ENCODE measurements at places on chromosomes 16 and 17.

DNA sequence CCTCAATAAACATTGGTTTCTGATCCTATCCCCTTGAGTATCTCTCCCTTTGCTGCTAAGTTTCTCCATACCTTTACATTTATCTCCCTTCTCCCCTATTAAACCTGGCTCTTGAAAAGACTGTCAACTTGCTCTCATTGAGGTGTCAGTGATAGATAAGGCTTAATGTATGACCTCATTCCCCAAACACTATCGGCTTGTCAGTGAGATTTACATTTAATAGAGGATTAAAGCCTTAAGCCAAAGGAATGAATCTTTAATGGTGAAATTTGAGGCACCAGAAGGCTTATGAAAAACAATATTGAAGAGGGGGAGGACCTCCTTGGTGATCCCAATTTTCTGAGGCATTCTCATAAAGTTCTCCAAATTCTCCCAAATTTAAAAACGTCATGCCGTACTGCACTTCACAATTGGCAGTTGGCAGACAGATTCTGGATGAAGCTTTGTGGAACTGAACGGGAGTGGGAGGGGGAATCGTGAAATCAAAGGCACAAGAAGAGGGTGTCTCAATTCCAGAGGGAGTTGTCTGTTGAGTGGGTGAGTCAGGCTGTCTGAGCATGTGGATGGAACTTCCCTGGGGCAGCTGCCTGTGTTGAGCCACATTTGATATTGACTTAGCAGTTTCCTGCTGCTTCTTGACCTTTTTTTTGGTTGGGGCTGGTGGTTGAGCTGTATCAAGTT lies 478.8 kb downstream of the NPIPA7 start:
- no peak for DNase-seq

- DNase-seq: no peak
These were observed 434.1 kb downstream of the CDH11 start for GRCh38 chr16:64687786-64688185.

DNA sequence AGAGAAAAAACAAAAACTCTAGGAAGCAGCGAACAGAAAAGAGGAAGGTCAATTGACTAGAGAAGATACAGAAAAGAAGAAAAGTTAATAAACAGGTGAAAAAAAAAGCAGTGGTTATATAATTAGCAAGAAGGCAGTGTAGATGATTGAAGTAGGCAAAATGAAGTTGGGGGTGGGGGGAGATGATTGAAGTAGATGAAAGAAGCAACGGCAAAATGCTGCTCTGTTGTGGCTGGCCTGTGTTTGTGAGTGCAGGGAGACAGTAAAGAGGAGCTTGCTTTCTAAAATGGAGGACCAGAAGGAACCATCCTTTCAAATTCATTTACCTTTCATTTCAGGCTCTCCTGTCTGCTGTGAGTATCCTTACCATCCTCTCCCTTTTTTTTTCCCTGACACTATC lies 3.6 kb downstream of the EVI2B start:
- no peak for DNase-seq

- no peak for DNase-seq
These were observed 436.1 kb upstream of the GOT2 start for GRCh38 chr16:59170099-59170712.

DNA sequence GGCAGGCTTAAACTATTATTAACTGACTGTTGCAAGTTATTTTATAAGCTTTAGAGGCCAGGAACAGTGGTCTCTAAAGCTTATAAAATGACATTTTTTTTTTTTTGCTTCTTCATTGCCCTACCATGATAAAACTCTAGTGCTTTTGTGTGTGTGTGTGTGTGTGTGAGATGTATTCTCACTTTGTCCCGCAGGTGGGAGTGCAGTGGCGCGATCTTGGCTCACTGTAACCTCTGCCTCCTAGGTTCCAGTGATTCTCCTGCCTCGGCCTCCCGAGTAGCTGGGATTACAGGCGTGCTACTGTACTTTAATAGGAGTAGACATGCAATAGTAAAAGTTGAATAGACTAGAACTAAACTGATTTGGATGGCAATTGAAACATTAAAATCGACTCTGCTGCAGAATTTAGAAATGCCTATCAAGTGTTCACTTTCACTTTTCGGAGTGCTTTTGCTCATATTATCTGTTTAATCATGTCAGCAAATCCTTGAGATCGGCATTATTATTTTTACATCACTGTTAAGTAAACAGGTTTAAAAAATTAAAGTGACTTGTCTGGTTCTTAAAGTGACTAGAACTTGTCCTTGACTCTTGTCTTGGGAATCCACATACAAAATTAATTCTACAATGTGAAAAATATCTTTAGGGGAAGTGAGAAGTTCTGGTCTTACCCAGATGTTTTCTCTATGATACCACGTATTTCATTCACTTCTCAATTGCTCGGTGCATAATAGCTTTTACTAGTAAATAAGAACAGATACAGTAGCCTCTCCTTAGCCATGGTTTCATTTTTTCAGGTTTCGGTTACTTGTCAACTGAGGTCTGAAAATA lies 8.4 kb upstream of the PCTP start:
- no peak for DNase-seq

GRCh38 chr16:57764341-57765159 lies 29.0 kb downstream of the KATNB1 start:
- peak; percentile 93 for DNase-seq

DNA sequence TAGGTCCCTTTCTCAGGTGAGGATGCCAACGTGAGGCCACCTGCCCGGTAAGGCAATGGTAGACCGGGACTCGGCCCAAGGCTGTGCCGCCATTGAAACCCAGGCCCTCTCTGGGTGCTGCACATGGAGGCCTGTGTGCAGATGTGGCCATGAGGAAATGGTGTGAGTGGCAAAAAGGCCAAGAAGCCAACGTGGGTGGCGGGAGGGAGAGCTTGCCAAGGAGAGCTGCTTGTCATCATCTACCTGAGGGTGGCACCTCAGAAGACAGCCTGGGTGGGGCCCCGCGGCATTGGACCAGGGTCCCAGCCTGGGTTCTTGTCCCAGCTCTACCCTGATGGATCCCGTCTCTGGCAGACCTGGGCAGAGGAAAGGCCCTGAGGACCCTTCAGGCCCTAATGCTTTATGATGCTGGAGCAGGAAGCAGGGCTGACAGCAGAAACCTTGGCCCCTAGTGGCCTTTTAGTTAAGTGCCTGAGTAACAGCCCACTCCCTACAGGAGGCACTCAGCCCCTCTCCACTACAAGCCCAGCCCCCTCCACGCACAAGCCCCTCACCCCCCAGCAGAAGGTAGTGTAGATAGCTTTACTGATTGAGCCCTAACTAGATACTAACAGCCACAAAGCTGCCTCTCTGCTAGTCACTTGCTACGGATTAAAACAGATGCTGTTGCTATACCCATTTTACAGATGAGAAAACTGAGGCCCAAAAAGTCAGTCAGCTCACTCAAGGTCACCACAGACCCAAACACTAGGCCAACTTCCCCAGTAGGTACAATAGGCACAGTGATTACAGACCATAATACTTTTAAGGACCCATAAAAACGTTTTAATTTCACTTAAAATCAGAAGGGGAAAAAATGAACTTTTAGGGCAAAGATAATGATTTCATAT lies 26.2 kb upstream of the KIFC3 start:
- DNase-seq: no peak

DNA sequence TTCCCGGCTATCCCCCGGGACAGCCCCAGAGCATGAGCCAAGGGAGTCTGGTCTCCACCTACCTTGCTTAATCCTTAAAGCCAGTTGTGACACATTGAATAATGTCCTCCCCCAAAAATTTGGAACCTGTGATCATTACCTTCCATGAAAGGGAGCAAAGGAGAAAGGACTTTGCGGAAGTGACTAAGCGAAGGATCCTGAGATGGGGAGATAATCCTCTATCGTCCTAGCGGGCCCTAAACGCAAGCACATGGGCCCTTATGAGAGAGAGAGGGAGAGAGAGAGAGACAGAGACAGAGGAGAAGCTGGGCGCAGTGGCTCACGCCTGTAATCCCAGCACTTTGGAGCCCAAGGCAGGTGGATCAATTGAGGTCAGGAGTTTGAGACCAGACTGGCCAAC lies 9.5 kb downstream of the SPPL2C start:
- DNase-seq: no peak

GRCh38 chr17:4104506-4104905 lies 38.3 kb downstream of the ZZEF1 start:
- no peak for DNase-seq

DNA sequence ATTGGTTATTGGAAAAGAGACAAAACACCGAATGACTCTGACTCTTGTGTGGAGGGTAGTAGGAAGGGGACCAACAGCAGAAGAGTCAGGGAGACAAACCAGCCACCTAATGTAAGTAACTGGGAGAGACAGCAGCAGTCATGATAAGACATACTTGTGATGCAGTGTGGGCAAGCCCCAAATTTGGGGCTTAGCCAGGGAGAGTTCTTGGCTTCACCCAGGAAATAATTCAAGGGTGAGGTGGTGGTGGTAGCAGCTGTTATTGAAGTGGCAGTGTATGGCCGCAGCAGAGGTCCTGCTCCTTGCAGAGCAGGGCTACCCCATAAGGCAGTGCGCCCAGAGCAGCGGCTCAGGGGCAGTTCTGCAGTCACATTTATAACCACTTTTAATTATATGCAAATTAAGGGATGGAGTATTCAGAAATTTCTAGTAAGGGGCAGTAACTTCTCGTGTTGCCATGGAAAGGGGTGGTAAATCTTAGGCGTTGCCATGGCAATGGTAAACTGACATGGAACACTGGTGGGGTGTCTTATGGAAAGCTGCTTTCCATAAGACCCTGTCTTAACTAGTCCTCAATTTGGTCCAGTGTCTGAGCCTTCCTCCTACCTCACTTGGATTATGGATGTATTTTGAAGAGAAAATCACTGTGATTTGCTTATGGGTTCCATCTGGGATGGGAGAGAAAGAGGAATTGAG lies 317.1 kb downstream of the PHKB start:
- no peak for DNase-seq

DNA sequence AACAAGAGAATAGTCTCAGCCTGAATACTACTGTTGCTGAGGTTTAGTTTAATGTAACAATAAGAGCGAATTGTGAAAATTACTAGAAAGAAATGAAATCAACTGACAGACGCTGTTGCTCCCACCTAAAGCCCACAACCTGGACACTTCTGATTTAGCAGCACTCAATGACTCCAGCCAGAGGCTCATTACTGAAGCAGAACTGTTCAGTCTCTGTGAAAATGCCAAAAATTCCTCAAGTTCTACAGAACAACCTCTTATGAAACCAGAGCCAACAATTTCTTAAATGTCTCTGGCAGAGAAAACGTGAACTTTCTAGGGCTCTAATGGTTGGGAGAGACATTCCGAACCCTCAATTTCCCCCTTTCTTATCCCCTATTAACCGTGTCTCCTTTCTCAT lies 9.9 kb downstream of the PSME3IP1 start:
- no peak for DNase-seq

- DNase-seq: no peak
These were observed 323.0 kb downstream of the CBLN1 start for GRCh38 chr16:48958681-48959080.

DNA sequence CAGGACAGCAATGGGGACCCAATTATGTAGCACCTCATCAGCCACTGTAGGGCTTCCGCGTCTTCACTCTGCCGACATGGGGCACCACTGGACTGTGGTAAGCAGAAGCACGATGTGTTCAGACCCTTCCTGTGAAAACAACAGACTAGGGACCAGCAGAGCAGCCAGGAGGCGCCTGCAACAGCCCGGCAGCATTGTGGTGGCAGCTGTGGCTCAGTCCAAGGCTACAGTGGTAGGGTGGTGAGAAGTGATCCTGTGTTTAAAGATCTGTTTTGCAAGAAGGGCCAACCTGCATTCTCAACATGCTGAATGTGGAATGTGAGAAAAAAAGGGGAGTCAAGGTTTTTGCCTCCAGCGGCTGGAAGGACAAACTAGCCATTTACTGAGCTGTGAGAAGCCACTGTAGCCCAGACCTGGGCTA lies 80.8 kb downstream of the GAS7 start:
- no peak for DNase-seq

- no peak for DNase-seq
These were observed 2.1 kb downstream of the FAM171A2 start for GRCh38 chr17:44361292-44362260.

- no peak for DNase-seq
These were observed 85.4 kb upstream of the CLEC18A start for GRCh38 chr16:69865701-69866100.

DNA sequence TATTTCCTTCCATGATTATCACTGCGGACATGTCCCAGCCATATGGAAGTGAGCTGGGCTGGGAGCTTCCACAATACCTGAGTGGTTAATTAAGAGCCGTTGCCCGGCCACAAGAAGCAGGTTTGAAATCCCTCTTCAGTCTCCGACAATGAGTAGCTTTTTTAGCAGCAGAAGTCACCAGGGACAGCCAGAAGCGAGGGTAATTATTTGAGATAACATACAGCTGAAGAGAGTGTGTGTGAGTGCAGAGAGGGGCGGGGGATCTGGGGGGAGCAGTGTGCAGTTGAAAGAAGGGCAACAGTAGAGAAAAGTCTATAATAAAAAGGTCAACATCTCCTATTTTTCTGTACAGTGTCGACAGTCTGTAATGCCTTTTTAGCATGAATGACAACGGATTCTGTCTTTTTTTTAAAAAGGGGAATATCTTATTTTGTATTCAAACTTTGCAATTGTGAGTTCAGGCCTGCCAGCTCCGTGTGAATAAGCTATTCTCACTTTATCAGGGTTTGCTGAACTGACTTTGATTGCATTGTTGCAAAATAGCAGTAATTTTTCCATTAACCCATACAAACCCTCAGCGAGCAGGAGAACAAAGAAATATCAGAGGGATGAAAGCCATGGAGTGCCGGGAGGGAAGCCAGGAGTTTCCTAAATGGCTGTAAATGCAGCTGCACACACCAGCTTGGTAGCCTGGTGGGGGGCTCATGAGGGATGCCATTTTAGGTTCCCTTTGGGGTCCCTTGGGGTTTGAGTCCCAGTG lies 220.3 kb upstream of the IRX3 start:
- DNase-seq: no peak

DNA sequence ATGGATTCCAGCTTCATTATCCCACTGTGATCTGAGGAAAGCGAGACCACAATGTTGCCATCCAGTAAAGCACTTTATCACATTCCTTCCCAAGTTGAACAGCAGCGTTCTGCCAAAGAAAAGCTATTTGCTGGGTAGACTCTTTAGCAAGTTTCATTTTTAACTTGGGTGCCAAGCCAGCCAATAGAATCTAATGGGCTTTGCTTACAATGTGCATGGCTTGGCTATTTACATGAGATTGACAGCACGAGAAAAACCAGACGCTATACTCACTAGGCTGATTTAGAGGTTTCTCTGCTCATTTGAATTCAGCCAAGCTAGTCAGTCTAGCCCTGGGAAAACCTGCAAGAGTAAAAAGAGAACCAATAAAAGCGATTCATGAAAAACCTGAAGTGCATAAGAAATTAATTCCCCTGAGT lies 108.9 kb downstream of the CDH13 start:
- no peak for DNase-seq
